Panc1 (cell line): ENCODE measurements at places on chromosomes 6 and 20. TPM values are rescaled to one million over a fixed set of nuclear protein-coding genes. Genes with fewer than 3 reads are reported as not detected.

The ZBP1 gene
- not detected for total RNA-seq

The TAGAP gene
- total RNA-seq: 0.13 TPM

The MYBL2 gene
- total RNA-seq: 138 TPM

The CUL9 gene
- total RNA-seq: 54.3 TPM

The EPB41L1 gene
- 8.6 TPM for total RNA-seq

The POU3F2 gene
- not detected for total RNA-seq

The HLA-DRB5 gene
- not detected for total RNA-seq

The PRR3 gene
- total RNA-seq: 16.5 TPM

The BMP5 gene
- 17.7 TPM for total RNA-seq

The PI3 gene
- not detected for total RNA-seq

The FOXS1 gene
- total RNA-seq: 6.3 TPM

The COL19A1 gene
- not detected for total RNA-seq

The PAK5 gene
- not detected for total RNA-seq

The WASF1 gene
- total RNA-seq: 63.9 TPM

The MOG gene
- not detected for total RNA-seq
